ENCODE measurements at places on chromosomes 6 and 20.

DNA sequence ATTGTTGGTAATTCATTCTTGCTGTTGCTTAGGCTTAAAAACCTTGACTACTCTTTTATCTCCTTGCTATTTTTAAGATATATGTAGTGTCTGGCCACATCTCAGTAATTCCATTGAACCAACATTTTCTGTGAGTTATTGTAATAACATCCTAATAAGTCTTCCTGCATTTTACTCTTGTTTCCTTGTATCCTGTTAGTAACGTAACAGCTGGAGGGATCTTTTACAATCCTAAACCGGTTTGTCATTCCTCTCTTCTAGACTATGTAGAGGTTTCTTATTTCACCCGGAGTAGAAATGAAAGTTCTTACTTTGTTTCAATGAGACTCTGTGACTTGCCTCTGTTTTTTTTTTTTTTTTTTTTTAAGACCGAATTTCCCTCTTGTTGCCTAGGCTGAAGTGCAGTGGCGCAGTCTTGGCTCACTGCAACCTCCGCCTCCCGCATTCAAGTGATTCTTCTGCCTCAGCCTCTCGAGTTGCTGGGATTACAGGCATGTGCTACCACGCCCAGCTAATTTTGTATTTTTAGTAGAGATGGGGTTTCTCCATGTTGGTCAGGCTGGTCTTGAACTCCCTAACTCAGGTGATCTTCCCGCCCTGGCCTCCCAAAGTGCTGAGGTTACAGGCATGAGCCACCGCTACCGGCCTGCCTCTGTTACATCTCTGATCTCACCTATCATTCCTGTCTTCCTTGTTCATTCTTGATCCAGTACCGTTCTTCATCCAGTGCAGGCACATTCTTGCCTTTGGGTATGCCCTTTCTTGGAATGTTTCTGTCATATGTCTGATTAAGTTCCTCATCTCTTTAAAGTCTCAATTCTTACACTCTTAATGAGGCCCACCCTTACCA, 44.7 kb downstream of the NCOA3 start:
- no peak for DNase-seq

- no peak for DNase-seq
These were observed 534 bp downstream of the KIAA1755 start for GRCh38 chr20:38260025-38260377.

- no peak for DNase-seq
These were observed 38.8 kb downstream of the BMP2 start for GRCh38 chr20:6806275-6806674.

DNA sequence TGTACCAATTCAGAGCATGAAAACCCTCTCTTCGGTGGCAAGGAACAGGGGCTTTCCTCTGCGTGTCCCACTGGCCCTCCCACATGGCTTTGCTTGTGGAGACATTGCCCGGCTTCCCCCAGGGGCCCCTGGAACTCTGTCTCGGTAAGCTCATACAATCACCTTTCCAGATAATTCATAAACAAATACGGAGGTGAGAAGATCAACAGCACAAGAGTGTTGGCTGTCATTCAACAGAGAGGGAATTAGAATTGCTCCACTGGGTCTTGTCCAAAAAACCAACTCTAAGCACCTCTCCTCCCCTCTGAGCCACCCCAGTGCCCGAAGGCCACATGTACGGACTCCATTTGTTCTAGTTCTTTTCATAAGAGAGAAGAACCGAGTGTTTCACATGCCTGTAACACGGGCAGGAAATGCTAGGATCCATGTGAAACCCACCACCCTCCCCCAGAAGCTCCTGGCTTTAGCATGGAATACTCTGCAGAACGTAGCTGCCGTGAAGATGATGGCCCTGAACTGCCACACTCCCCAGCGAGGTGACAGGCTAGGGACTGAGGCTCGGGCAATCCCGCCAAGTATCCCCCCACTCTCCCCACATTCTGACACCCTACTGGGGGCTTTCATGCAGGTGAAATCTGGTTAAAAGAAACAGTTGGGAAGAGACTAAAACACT, 24.6 kb upstream of the FOXC1 start:
- no peak for DNase-seq

- DNase-seq: peak; percentile 47
These were observed 4.6 kb downstream of the MEA1 start for GRCh38 chr6:43009124-43009523.

DNA sequence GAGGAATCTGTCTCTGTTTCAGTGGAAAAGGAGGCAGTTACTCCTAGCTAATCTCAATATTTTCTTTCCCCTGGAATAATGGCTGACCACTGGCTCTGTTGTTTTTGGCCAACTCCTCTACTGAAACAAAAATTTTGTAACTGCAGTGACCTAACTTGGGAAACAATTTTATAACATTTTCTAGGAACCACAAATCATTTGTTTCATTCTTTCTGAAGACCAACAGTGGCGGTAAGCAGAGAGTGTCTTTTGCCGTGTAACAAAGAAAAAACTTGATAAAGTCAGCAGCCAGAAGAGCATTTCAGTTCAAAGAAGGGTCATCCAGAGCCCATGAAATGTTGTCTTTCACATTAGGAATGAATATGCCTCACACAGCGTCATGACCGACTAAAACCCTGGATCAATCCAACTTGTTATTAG, 11.8 kb upstream of the BFSP1 start:
- DNase-seq: no peak

DNA sequence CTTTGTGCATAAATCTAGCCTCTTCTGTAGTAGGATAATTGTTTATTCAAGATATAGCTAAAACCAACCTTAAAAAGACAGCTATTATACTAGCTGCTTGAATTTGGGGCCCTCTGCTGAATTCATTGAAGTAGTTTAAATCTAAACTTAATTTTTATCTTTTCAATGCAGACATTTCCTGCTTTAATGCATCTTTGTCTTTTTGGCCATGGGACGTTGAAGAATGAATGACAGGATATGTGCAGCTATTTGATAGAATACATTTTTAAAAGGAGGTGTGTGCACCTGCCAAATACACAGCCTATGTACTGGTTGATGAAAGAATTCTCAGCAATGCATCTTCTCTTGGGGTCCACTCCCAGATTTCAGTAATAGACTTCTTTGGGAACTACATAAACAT, 524.9 kb downstream of the PHF3 start:
- no peak for DNase-seq

GRCh38 chr20:32642257-32643046, 31.3 kb downstream of the C20orf203 start:
- DNase-seq: no peak

DNA sequence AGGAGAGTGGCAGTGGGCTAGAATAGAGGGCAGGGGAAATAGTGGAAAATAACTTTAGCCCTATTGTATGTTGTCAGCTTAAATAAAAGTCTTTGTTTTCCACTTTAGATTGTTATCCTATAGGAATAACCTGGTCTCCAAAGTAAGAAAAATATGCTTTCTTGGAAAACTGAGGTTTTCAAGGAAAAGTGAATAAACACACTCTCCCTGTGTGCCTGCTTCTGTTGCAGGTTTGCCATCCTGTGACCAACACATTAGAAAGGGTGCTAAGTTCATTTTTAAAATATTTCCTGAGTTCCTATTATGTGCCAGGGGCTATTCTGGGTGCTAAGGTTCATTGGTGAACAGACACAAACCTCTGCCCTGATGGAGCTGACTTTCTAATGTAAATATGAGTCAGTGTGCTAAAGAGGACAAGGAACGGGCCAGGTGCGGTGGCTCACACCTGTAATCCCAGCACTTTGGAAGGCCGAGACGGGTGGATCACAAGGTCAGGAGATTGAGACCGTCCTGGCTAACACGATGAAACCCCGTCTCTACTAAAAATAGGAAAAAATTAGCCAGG, 23.5 kb downstream of the BICRAL start:
- no peak for DNase-seq

GRCh38 chr6:49531774-49532569, 18.5 kb upstream of the C6orf141 start:
- DNase-seq: no peak

DNA sequence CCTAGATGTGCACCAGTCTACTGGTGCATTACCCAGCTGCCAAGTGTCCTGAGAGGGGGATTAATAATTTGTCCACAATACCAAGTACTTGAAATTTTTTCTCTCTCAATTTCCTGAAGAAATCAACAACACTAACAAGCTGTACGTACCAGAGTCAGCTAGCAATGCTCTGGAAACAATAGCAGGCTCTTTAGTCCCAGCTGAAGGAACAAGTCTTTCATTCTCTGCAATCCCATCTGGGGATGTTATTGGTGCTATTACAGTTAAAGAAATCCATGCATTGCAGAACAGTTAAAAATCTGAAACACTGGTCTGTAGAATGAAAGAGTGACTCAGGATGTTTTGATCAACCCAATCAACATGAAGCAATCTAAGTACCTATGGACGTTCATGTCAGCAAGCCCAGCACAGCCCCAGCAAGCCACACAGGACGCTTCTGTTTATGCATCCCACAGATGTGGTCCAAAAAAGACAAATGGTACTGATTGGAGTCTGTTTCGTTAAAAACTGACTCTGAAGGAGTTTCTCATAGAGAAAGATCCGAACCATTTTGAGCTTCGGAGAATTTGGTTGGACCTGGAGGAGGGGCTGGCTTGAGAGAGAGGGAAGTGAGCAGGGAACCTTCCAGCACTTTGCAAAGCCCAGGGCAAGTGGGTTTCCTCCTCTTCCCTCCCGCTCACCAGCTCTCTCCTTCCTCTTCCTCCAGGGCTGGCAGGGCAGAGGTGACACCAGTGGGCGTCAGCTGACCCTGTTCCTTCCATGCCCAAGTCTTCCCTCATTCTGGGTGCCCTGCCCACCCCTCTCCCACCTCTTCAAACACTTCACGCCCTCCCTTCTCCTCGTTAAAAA, 11.9 kb downstream of the PRR18 start:
- no peak for DNase-seq

DNA sequence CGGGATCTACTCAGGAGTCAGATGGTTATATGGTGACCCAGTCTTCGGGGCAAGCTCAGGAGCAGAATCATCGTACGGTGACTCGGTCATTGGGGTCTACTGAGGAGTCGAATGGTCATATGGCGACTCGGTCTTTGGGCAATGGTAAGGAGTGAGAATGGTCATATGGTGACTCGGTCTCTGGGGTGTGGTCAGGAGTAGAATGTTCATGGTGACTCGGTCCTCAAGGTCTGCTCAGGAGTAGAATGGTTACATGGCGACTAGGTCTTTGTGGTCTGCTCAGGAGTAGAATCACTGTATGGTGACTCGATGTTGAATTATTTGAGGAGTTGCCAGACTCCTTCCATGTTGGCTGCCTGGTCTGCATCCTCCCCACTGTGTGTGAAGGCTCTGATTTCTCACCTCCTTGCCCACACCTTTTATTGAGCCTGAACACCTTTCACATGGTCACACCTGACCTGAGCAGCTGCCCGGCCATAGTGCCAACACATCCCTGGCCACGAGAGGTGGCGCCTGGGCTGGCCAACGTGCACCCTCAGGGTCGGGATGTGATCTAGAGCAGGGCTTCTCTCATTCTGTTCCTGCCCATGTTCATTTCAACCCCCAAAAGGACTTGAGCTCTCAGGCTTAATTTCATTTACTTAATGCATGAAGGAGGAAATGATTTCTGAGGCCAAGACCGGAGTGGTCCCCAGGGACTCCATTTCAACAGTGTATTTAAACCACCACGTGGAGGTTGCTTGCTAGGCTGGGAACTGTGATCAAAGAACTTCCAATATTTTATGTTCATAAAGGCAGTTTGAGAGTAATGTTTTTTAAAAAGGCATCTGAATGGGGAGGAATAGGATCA, 119.5 kb downstream of the PHACTR3 start:
- no peak for DNase-seq

DNA sequence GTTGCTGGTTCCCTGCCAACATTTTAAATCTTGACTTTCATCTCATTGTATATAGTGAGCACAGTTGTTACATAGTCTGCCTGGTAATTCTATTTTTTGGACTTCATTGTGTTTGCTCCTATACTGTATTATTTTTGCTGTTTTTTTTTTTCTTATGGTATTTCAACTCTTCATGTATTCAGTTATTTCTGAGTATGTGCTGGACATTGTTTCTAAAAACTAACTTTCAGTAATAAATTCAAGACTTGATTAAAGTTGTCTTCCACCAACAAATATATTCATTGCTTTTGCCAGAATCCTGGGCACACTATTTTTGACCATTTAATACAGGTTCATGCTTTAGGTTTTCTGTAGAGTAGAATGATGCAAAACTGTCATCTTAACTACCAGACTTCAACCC, 698.3 kb downstream of the MAFB start:
- no peak for DNase-seq

GRCh38 chr20:33884633-33885032, 73.5 kb downstream of the CHMP4B start:
- no peak for DNase-seq

DNA sequence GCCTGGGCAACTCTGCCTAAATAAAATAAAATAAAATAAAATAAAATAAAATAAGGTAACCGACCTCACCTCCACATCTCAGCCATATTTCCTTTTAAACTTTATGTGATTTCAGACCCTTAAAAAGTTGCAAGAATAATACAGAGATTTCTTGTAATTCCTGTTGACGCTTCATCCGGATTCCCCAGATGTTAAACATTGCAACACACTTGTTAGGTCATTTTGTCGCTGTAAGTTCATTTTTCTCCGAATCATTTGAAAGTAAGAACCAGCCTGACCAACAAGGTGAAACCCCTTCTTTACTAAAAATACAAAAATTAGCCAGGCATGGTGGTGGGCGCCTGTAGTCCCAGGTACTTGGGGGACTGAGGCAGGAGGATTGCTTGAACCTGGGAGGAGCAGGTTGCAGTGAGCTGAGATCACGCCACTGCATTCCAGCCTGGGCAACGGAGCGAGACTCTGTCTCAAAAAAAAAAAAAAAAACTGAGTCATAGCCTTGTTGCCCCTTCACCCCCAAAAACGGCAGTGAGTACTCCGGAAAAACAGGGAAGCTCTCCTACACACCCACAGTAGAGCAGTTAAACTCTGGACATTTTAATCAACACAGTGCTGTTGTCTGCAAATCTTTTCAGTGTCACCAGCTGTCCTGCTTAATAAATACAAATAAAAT, 5.9 kb downstream of the PYGB start:
- DNase-seq: no peak

- DNase-seq: no peak
These were observed 76.7 kb upstream of the FOXO3 start for GRCh38 chr6:108484016-108484415.

DNA sequence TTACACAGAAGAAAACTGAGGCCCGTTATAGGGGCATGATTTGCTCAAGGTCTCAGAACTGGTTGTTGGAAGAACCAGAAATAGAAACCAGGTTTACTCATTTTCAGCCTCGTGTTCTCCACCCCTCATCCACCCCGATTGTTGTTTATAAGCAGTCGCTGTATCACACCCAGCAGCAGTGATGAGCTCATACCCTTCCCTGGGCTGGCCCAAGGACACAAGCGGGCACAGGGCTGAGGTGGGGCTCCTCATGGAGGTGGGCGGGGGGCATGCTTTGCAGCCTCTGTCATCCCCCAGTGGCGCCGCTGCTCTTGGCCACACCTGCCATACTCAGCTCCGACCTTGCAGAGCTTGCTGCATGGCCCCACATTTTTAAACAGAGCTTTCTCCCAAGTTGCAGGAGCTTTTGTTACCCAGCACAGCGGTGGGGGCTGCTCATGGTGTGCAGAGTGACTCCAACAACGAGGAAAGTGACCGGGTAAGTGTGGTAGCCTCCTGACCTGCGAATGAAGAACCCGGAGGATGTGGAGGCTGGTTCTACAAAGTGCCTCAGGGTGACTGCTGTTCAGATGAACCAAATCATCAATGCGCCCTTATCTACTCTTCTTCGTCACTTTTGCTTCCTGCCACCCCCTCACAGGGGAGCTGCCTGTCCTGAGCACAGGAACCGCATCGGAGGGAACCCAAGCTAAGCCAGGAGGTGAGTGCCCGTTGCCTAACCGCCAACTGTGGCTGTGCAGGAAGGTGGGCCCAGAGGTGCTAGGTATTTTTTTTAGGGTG, 43.6 kb upstream of the NKX2-2 start:
- peak; percentile 57 for DNase-seq

Data from CD4-positive, alpha-beta T cell treated with Interleukin-17A for 4 hours (primary cell).